Osteoblast (primary cell): ENCODE measurements at places on chromosomes 16 and 17.

- no peak overlapping the region for H3K4me3 ChIP-seq
- H3K4me1 ChIP-seq = no peaks in the 10 kb centered on the region
- H3K36me3 ChIP-seq = no peaks in the 10 kb centered on the region
- H3K27me3 ChIP-seq = peaks cover 70% of the 10 kb centered on the region
- DNase-seq = peak; percentile 69
Observed at GRCh38 chr17:8314797-8315763, 5.0 kb downstream of the ARHGEF15 start.

- H3K27me3 ChIP-seq = no peaks in the 10 kb centered on the region
- no peak overlapping the region for H3K4me3 ChIP-seq
- no peak for DNase-seq
Observed at GRCh38 chr16:72428681-72429376, 256.9 kb upstream of the PMFBP1 start.

DNA sequence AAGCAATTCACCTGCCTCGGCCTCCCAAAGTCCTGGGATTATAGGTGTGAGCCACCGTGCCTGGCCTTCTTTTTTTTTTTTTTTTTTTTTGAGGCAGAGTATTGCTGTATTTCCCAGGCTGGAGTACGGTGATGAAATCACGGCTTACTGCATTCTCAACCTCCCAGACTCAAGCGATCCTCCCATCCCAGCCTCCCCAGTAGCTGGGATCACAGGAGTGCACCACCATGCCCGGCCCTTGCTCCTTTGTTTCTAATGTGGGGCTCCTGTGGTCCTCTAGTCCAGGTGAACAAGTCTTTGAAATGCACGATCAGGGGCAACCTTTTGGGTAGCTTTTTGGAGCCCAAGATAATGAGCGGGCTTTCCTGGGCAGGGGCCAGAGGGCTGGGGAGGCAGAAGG, 23.2 kb downstream of the CMIP start:
- H3K4me3 ChIP-seq = no peak overlapping the region
- no peaks in the 10 kb centered on the region for H3K27me3 ChIP-seq
- H3K4me1 ChIP-seq = peaks cover 5% of the 10 kb centered on the region
- no peak overlapping the region for H3K27ac ChIP-seq

- no peak overlapping the region for H3K4me3 ChIP-seq
- no peak overlapping the region for H3K27ac ChIP-seq
- H3K27me3 ChIP-seq = peaks cover 15% of the 10 kb centered on the region
Observed at GRCh38 chr17:79305768-79306423, 231.3 kb downstream of the ENGASE start.

DNA sequence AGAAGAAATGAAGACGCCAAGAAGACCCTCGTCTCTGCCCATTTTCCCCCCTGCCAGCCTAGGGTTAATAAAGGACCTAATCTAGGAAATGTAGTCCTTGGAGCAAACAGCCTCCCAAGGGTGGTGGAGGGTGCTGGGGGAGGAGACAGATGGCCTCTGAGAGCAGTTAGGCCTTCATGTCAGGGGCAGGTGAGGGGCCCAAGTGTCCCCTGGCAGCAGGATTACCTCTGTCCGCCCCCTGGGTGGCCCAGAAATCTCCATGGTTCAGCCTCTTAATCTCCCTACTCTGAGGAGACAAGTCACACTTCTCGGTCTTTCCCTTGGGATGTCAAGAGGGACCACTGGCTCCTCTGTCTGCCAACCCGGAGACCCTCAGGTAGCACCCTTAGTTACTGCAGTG, 365.4 kb upstream of the TNRC6C start:
- no peaks in the 10 kb centered on the region for H3K36me3 ChIP-seq
- H3K27me3 ChIP-seq = peaks cover 13% of the 10 kb centered on the region

DNA sequence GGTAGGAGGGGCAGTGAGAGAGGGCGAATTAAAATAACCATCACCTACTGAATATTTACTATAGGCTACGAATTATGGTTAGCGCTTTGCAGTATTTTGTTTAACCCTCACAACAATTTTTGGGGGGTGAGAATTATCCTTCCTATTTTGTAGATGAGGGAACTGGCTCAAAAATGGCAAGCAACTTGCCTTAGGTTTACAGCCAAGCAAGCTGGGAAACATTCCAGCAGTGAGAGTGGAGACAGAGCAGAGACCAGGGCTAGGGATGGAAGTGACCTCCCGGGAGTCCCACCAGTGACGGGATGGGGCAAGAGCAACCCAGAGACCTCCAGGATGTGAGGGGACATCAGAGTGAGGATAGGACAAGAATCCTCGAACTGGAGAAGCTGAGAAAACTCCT, 352 bp upstream of the VMO1 start:
- peaks cover 31% of the 10 kb centered on the region for H3K27me3 ChIP-seq
- peak; percentile 82 for DNase-seq
- H3K4me1 ChIP-seq = peaks cover 30% of the 10 kb centered on the region
- peak overlapping the region; percentile 62 for H3K4me3 ChIP-seq

- H3K4me1 ChIP-seq = no peaks in the 10 kb centered on the region
- no peaks in the 10 kb centered on the region for H3K27me3 ChIP-seq
- H3K4me3 ChIP-seq = no peak overlapping the region
- no peaks in the 10 kb centered on the region for H3K36me3 ChIP-seq
- no peak for DNase-seq
Observed at GRCh38 chr17:56424543-56425044, 168.9 kb upstream of the NOG start.

DNA sequence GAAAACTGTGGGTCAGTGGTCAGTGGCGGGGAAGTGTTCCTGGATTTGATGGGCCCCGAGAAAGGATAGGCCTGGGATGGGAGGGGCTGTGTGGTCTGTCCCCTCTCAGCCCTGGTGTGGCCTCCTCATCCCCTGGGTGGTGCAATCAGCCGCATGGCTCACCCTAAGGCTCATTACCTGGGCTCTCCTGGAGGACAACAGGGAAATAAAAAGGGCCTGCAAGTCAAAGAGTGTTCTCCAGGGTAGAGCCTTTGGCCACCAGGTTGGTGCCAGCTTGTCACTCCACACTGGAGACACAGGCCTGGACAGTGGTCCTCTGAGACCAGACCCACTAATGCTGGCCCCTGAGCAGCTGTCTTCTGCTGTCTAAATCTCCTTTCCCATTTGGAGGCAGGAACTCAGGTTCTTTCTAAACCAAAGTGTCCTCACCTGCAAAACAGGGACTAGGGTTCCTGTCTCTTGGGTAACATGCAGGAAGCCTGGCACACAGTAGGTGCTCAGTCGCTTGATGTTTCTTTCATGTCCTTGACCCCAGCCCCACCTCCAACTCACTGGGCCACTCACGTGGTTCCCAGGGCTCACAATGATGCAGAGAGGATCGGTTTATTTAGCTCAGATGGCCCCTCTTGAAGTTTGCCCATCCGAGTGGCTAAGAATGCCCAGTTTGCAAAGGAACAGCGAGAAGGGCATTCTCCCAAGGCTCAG, 2.4 kb downstream of the NDRG4 start:
- H3K36me3 ChIP-seq = no peaks in the 10 kb centered on the region
- DNase-seq = no peak
- no peak overlapping the region for H3K27ac ChIP-seq
- H3K4me1 ChIP-seq = peaks cover 11% of the 10 kb centered on the region
- H3K27me3 ChIP-seq = no peaks in the 10 kb centered on the region

DNA sequence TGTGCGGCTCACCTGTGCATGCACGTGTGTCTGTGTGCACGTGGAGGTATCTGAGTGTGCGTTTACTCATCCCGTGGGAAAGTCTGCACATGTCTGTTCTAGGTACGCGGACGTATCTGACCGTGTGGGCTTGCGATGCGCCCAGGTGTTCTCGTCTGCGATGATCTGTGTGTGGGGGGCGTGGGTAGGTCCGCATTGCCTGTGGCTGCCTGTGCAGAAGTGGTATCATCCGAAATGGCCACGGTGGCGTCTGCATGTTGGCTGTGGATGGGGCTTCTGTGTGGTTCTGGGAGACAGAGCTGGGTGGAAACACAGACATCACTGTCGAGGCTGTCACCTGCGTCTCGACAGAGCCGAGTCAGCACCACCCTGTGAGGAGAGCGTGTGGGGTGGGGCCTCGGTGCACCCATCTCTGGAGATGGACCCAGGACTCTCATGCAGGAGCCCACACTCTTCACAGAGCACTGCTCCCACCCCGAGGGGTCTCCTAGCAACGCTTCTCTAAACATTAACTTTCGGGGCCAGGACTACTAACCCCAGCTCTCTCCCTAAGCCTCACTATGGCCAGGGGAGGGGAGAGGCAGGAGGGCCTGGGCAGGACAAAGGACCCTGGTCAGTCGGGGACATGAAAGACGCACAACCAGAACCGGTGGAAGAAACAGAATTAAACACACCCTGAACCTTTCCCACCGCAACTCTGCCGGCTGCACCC, 8.4 kb downstream of the DPEP1 start:
- no peak overlapping the region for H3K4me3 ChIP-seq
- no peaks in the 10 kb centered on the region for H3K36me3 ChIP-seq
- H3K4me1 ChIP-seq = peaks cover 5% of the 10 kb centered on the region
- H3K27me3 ChIP-seq = peaks cover 27% of the 10 kb centered on the region
- DNase-seq = no peak
- H3K27ac ChIP-seq = no peak overlapping the region

GRCh38 chr17:82432017-82432416, 13.6 kb upstream of the OGFOD3 start:
- DNase-seq = no peak
- no peak overlapping the region for H3K4me3 ChIP-seq
- H3K4me1 ChIP-seq = no peaks in the 10 kb centered on the region
- H3K36me3 ChIP-seq = no peaks in the 10 kb centered on the region

DNA sequence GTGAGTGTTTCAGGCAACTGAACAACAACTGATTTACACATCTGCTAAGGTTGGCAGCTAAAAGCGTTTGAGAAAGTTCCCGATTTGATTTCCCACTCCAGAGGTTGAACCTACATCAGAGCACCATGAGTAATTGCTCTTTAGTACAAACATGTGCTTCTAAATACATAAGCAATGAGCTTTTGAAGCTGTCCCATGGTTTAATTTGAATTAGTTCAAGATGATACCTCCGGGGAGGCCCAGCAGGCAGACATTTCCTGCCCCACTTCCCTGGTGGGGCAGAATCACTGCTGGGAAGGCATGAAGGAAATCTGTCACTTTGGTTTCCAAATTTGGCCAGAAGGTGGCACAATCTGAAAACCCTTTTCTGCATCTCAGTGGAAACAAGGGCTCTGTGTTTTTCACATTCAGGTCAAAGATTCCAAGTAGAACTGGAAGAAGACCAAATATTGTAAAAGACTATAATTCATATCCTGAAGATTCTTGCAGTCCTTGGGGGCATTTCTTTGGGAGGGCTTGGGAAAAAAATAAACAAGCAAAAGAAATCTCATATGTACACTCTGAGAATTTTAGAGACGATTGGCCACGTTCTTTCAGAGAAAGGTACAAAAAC, 176.2 kb upstream of the FAM20A start:
- H3K27me3 ChIP-seq = no peaks in the 10 kb centered on the region
- peak; percentile 53 for DNase-seq
- peaks cover 23% of the 10 kb centered on the region for H3K4me1 ChIP-seq
- no peaks in the 10 kb centered on the region for H3K36me3 ChIP-seq
- no peak overlapping the region for H3K27ac ChIP-seq

DNA sequence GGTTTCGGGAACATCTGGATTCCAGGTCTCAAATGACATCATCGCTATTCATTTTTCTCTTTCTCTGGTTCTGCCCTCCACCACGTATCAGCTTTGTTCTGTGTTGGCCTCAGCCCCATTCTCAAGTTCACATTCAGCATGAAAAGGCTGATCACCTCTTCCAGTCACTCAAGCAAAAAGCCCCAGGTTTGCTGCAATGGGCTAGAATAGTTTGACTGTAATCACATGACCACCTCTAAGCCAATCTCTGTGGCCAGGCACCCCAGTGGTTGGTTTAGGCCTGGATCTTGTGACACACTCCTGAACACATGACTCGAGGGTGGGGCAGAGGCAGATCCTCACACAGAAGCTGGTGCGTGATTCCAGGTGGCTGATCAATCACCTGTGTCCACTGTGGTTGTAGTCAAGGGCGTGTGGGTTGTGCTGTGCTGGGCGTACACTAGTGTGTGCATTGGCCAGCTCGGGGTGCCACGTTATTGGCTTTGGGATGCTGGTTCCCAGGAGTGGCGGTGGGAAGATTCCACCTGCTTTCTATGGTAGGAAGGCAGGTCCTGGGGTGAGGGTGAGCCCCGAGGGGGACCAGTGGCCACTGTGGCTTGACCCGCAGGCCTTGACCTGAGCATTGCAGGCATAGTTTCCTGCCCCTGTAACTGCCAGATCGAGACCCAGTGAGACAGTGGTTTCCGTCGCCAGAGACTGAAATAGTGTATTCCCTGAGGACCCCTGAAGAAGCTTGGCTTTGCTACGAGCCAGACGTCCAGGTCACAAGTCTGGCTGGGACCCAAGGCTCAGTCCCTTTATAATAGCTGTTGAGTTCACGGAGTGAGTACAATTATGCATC, 12.0 kb downstream of the EEF2K start:
- H3K4me1 ChIP-seq = peaks cover 19% of the 10 kb centered on the region
- H3K27me3 ChIP-seq = no peaks in the 10 kb centered on the region
- no peak overlapping the region for H3K4me3 ChIP-seq

GRCh38 chr17:77510133-77510796, 369.5 kb downstream of the SEC14L1 start:
- H3K4me3 ChIP-seq = no peak overlapping the region
- H3K4me1 ChIP-seq = no peaks in the 10 kb centered on the region
- no peaks in the 10 kb centered on the region for H3K27me3 ChIP-seq
- peak; percentile 17 for DNase-seq
- H3K27ac ChIP-seq = no peak overlapping the region

DNA sequence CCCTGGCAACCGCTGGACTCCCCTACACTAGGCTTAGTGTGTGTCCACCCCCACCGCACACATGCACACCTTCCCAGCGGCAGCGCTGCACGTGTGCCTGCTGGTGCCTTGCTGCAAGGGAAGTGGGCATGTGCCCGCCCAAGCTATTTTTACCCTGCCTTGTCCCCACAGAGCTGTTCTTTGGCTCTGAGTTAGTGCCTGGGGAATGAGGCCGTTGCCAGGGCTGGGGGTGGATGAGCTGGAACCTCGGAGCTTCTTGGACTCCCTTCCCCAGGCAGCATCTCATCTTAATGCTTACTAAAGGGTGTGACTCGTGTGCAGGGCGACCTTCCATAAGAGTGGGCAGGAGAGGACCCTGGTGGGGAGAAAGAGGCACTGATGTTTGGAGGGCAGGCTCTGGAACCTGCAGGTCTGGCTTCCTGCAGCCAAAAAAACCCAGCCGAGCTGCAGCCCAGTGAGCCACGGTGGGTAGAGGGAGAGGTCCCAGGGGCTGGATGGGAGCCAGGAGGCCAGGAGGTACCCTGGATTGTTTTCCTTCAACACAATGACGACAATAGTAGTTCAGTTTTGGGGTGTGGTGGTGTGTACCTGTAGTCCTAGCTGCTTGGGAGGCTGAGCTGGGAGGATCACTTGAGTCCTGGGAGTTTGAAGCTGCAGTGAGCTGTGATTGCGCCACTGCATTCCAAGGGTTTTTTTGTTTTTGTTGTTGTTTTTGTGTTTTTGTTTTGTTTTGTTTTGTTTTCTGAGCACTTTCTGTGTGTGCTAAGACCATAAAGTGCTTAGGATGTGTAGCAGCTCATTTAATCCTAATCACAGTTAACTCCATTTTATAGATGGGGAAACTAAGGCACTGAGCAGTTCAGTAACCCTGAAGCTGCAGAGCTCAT, 119.1 kb downstream of the RAB11FIP4 start:
- peaks cover 7% of the 10 kb centered on the region for H3K4me1 ChIP-seq
- DNase-seq = peak; percentile 87
- no peak overlapping the region for H3K4me3 ChIP-seq
- no peaks in the 10 kb centered on the region for H3K27me3 ChIP-seq
- no peak overlapping the region for H3K27ac ChIP-seq

- H3K36me3 ChIP-seq = peaks cover under 1% of the 10 kb centered on the region
Observed at GRCh38 chr16:84455031-84455430, 49.4 kb downstream of the MEAK7 start.

- H3K27ac ChIP-seq = no peak overlapping the region
- no peak for DNase-seq
- no peaks in the 10 kb centered on the region for H3K4me1 ChIP-seq
- no peaks in the 10 kb centered on the region for H3K36me3 ChIP-seq
Observed at GRCh38 chr16:28604186-28604565, 5.7 kb downstream of the SULT1A1 start.
